Glomerular endothelial cell (primary cell): ENCODE measurements at places on chromosomes 2 and 18. TPM values are rescaled to one million over a fixed set of nuclear protein-coding genes. Genes with fewer than 3 reads are reported as not detected.

DNA sequence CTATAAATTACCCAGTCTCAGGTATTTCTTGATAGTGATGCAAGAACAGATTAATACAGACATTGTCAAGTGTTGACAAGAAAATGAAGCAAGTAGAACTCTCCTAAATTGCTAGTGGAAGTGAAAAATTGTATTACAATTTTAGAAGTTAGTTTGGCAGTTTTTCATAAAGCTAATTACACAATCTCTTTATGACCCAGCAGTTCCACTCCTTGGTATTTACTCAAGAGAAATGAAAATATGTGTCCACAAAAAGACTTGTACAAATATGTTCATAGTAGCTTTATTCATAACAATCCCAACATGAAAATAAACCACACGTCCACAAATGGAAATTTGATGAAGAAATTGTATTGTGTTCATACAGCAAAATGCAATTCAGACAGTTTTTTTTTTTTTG is 49.4 kb downstream of the PDE1A start:
- DNase-seq: no peak

DNA sequence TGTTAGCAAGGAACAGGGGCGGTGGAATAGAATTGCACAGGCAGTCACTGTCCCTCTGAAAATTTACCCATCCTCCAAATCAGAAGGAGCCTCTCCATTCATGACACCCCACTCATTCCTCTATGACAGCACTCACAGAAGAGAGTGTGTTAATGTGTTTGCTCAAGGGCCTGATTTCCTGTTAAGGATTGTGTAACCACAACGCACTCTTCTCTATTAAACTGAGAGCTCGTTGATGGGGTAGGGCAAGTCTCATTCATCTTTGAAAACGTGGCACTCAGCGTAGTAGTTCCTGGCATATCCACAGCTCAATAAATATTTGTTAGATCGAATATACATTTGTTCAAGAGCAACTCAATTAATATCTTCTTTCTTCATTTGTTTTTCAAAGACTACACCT is 106.4 kb downstream of the VAPA start:
- no peak for DNase-seq

GRCh38 chr2:177114712-177115111 is 97.9 kb upstream of the HNRNPA3 start:
- DNase-seq: no peak

DNA sequence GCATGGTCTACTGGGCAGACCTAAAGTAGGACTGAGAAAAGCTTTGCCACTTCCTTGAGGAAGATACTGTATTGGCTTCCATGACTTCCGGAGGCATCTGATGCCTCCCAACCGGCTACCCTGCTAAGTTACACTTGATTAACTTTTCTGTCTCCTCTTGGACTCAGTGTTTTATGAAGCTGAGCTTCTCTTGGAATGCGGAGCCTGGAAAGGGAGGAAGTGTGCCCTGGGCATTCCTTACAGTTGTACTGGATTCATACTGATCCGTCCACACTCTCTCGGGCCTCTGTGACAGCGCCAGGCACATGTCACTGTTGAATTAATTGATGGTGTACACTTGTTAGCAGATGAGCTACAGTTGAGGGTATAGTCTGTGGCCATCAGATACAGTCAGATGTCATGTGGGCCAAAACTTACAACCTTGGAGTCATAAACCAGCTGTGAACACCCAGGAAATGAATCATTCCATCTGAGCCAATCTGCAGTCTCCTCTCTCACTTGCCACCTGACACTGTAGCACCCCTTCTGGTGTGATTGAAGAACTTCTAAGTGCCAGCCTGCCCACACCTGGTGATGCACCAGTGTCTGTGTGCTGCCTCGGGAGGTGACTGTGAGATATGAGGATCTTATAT is 122.5 kb downstream of the FHOD3 start:
- no peak for DNase-seq

- DNase-seq: no peak
Observed at GRCh38 chr2:23647563-23647962, 262.6 kb downstream of the KLHL29 start.

DNA sequence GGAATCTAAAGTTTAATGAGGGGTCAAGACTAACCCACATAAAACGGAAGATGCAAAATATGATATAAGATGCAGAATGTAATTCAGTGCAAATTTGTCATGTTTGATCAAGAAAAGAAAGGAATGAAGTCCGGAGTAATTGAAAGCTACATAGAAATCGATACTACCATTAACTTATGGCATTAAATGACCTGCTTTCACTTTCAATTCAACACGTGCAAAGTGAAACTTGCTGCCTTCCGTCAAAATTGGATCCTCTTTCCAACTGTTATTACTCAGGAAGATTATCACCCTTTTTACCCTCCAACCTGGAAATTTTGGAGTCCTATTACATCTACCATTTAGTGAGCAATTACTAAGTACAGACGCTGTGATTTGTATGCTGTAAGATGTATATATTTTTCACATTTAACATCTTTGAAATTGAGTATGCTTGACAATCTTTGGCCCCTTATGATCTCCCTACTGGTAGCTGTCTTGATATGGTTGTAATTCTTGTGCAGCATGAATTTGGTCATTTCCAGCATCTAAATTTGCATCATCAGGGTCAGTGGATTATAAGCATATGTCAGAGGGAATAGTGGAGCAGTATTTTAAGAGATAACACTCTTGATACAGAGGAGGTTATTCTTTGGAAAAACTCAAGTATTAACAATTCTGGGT is 18.6 kb downstream of the UNC80 start:
- no peak for DNase-seq

DNA sequence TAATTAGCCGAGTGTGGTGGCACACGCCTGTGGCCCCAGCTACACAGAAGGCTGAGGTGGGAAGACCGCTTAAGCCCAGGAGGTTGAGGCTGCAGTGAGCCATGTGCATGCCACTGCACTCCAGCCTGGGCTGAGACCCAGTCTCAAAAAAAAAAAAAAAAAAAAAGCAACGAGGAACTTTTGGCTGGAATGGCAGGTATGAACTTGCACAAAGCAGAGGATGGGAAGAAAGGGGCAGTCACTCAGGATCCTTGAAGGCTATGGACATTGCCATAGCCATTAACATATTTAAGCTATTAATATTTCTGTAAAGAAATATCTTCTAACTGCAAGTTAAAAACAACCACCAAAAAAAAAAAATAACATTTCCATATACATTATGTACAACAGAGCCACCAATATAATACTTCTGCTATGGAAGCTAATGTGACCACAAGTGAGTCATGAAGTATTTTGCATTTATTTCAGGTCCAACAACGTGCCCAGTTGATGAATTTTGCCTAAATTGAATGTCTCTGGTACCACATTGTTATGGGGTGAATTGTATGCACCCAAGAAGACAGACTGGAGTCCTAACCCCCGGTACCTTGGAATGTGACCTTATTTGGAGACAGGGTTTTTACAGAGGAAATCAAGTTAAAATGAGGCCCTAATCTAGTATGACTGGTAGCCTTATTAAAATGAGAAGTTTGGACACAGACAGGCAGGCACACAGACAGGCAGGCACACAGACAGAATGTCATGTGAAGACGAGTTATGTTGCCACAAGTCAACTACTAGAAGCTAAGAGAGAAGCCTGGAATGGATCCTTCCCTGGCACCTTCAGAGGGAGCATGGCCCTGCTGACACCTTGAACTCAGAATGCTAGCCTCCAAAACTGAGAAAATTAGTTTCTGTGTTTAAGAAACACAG is 102.8 kb downstream of the RBMS1 start:
- no peak for DNase-seq

DNA sequence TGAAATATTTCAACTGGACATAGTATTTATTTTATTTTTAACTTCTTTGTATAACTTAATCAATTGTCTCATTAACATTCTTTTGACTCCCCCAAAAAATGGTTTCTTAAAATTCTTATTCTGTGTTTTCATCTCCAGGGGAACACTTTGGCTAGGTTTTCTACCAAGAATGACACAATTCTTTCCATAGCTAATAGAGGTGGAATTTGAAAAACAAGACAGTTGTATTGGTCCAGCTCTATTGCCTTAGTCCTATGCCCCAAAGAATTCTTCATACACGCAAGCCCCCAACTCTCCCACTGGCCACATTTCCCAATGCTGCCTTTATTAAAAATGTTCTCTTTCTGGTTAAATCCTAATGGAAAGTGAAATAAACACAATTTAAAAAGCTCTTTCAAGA is 104.7 kb upstream of the PKDCC start:
- DNase-seq: no peak

The ARHGEF4 gene
- total RNA-seq: 0.24 and 0.58 TPM in 2 replicates

DNA sequence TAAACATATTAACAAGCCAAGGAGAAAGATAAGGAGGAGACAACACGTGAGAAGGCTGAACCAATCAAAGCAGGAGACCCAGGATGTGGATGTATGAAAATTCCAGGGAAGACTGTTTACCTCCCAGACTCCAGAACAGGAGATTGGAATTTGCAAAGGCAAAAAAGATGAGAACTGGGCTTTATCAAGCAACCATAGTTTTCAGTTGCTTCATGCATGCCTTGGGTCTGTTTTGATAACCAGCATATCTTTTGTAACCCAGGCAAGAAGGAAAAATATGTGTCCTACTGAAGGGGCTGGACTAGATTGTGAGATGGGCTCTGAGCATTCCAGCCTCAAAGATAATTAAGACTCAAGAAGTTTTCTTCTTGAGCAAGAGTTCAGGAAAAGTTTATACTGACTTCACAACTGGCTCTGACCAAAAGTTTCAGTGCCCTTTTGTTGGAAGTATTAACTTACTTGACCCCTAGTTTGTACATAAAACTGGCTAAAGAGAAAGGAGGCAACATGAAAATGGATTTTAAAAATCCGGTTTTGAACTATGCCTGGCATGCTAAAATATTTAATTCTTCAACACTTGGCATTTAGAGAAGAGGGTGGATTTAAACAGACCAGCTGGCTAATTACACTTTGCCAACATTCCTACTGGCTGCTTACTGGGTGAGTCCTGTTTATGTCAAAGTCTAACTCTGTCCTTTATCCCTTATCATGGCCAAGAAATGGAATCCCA is 79.3 kb upstream of the CD28 start:
- DNase-seq: no peak

The TXNDC2 gene
- not detected in 2 replicates for total RNA-seq

DNA sequence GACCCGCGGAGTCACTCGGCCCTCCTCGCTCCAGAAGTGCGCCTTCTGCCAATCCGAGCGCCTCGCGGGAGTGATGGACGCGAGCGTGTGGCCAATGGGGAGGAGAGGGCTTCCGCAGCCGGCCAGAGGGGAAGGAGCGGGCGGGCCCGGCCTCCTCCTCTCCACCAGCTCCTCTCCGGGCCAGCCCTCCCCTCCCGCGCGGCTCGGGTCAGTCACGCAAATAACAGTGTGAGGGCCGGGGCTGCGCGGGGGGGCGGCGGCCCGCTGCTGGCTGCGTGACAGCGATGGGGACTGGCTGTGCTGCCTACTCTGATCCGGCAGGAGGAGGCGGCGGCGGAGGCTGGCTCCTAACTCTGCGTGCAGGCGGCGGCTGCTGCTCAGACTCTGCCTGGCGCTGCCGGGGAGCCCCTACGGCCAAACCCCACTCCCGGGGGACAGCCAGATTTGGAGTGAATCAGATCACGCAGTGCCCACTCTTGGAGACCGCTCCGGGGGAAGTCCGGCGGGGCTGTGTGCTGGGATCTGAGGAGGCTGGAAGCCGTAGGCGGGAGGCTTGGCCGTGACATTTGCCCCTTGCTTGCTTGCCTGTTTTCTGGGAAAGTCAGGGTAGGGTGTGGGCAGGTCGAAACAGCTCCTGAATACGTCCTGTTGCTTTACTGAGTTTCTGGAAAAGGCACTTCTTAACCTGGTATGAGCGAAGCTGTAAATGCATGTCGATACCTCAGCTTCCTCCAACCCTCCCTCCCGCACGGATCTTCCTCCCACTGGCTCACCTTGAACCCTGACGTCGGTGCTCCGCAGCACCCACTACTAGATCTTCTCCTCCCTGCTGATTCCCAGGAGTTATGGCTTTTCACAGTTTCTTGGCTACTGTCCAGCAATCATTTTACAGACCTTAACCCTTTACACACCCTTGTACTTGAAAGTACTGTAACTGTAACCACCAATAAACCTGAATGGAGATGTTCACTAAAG is 97.9 kb upstream of the SERTAD2 start:
- DNase-seq: no peak

The RGPD3 gene
- total RNA-seq: 0.05 and 0.29 TPM in 2 replicates

The OSBPL6 gene
- 0.53 and 1.7 TPM in 2 replicates for total RNA-seq

DNA sequence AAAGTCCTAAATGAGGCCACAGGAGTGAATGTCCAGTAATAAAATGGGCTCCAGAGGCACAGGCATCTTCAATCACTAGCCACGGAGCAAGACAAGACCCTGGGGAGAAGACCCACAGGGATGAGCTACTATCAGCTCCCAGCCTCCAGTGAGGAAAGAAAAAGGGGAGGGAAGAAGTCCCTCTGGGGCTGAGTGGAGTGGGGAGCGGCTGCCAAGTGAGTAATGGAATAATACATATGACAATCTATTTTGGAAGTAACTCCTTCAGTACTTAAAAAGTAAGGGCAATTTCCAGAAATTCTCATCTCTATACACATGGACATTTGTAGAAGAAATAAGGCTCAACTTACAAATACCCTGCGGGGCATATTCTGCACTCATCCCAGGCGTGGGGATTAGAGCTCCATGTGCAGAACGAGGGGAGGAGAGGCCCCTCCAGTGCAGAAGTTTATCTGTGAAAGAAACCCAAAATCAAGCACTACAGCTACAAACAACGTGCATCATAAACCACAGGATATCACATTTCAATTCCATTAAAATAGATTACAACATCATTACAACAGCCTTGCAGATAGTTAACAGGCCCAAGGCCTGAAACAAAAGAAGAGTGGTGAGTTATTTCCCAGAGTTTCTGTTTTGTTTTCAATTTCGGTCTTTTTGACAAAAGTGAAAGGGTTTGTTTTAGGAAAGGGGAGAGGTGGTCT is 84.9 kb downstream of the BCL11A start:
- no peak for DNase-seq

GRCh38 chr2:190972846-190973245 is 41.1 kb downstream of the STAT1 start:
- no peak for DNase-seq

DNA sequence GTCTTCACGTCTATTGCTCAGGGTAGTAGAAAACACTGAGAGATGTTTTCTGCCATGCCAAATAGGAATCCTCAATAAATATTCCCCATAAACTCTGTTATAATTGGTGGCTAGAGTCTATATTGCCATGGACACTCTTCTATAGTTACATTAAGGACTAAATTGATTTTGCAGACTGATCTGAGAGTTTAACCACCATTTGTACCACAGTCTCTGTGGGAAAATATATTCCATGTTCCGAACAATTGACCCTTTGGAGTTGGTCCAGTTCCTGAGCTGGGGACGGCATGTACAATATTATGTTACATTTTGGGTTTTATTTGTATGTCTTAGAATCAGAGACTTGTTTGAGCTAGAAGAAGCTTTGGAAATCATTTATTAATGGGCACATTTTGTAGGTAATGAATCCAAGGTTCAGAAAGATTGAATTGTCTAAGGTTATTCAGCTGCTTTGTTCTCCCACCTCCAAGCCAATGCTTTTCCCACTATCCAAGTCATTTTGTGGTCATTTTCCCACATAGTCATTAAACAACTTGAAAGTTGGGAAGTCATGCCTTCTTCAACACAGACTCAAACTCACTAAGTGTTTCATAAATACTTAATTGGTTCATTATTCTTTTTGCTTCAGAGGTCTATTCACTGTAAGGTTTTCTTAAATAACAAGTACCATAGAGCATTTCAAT is 5.1 kb upstream of the PPP1CB start:
- DNase-seq: no peak
